ENCODE measurements at places on chromosomes 6 and 20. TPM values are rescaled to one million over a fixed set of nuclear protein-coding genes. Genes with fewer than 3 reads are reported as not detected.

- DNase-seq: no peak
These were observed 268.3 kb downstream of the CDKAL1 start for GRCh38 chr6:20802596-20802995.

Gene TSHZ2
- polyA plus RNA-seq: 13.0 TPM

DNA sequence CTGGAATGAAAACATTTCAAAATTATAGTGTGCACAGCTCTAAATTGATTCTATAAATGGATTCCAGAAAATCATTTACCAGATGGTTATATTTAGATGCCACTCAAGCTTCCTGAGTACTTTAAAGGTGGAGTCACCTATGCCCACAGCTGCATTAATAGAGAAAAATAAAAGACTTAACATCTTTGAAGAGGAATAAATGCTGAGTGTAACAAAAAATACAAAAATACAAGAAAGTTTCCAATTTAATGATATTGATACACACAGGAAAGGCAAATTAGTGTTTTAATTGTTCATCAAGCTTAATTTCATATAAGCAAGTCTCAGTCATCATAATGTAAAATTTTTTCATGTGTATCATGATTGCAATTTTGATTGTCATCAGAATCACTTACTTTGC is 89.5 kb upstream of the MANEA start:
- no peak for DNase-seq

Gene DACT2
- 28.5 TPM for polyA plus RNA-seq

DNA sequence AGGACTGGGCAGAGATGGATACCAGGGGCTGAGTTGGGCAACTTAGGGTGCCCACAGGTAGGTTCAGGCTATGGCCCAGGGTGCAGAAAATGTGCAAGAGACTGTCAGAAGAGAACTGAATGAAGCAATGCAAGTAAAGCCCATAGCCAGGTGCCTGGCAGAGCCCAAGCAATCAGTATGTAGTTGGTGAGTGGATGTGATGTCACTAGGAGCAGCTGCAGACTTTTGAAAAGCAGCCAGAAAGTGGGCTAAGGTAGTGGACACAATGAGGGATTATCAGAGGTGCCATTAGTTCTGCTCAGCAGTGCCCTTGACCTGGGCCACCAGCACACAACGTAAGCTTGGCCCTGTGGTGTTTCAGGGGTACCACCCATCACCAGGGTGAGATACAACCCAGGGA is 135.3 kb downstream of the SOBP start:
- DNase-seq: no peak

- DNase-seq: no peak
These were observed 27.8 kb upstream of the PKHD1 start for GRCh38 chr6:52115145-52115741.

Gene SLC22A2
- polyA plus RNA-seq: 14.7 TPM

DNA sequence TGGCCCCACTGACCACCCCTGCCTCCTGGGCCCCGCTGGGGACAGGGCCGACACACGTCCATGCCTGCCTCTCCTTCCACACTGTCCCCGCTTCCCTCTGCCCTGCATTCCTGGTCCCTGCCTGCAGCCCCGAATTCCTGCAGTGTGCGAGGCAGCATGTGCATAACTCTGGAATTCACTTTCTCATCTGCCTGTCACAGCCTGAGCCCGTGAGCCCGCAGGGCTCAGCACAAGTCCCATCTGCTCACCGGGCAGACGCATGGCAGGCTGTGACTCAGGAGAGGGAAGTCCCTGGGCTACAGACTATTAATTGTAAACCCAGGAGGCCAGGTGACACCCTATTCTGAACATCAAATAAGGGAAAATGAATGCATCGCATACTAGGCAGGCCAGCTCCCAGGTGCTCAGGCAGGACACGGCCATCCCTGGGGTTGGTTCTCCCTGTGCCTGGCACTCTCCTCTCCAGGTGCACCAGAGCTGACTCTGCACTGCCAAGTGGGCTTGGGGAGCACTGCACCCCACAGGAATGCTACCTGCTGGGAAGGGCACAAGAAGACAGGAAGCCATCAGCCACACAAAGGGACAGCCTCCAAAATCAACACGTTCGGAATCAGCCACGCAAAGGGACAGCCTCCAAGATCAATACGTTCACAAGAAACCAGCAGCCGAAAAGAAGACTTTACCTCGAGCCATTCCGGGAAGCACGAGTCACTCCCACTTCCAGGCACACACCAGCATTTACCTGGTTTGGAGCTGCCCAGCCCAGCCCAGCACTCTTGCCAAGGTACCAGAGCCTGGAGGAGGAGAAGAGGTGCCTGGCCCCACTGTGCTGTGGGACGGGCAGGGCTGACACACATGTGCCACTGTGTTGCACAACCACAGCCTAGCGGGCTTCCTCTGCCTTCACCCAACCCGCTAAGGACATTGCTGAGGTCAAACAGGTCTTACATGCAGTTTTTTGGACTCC is 65.9 kb downstream of the DLL1 start:
- no peak for DNase-seq

Gene FAM83D
- polyA plus RNA-seq: 14.3 TPM

DNA sequence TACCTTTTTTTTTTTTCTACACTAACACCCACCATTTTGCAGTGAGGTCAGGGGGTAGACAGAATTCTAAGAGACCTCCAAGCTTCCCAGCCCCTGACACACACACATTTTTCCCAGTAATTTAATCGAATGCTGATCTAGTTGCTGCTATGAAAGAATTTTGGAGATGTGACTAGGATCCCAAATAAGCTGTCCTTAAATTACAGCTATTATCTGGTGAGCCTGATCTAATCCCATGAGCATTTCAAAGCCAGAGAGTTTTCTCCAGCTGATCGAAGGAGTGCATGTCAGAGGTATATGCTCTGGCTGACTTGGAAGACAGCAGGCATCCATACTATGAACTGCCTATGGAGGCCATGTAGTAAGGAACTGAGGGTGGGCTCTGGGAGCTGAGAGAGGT is 503.8 kb upstream of the MARCKS start:
- no peak for DNase-seq

DNA sequence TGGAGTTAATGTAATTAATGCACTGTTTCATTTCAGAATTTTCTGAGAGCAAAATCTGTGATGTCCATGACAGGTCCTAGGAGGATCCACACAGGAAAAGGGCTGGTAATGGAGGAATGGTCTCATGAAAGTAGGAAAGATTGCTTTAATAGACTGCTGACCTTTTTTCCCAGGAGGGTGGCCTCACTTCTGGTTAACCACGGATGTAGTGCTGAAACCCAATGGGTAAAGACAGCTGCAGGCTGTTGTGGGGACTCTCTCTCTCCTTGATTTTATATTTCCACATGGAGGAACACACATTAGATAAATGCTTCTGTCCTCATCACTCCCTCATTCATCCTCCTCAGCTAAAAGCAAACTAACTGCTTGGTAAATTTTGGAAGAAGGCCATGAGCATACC is 23.6 kb upstream of the RIPOR2 start:
- no peak for DNase-seq

DNA sequence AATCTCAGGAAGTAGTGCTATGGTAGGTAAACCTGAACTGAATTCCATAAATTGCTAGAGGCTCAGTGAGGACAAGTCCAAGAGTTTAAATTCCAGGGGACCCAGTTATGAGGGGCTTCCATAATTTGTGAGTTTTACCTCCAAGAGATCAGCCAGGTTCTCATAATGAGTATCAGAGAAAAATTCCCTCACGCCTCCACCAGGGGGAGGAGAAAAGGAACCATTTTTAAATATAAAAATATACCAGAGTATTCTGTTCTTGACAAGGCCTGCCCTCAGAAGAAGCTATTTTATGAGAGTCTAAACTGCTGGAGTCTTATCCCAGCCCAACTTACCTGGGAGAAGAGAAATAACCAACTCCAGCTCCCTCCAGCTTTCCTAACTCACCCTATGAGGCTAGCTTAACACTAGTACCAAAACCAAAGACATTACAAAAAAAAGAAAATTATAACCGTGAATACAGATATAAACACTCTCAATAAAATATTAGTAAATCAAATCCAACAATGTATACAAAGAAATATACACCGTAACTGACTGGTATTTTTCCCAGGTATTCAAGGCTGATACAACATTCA is 158.7 kb downstream of the TFAP2A start:
- DNase-seq: no peak

Gene TSBP1
- polyA plus RNA-seq: 0.05 TPM

DNA sequence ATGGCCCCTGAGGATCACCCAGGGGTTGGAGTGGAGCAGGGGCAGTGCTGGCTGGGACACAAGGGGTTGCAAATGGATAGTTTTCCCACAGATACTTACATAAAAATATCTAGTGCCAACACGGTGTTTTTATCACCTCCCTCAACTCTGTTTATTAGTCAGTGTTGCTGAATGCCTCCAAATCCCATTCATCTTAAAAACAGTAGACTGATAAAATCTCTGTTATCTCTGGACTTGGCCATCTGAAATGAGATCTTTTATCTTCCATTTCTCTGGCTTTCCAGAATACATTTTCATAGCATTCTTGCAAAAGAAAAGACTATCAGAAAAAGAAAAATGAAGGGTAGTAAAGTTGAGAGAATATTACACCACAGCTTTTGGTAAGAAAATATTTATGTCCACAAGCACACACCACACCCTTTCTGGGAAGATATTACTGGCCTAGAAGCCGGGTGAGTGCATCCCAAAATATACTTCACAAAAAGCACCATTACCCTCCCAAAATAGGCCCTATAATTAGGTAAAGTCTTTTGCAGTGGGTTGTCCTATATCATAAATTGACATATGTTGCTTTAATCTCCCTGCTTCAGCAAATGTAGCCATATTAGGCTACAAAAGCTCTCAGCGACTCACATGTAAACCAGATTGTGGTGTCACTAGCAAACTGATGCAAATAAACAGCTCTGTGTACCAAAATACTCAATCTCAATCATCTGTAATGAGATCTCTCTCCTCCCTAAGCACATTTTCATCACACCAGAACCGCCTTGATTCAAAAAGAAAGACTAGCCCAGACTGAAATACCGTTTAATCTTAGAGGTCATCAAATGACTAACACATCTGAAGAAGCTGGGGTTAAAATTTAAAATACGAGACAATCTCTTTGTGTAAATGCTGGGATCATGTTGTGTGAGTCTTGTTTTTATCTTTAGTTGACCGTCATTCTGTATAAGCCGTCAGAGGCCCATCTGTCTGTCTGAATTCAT is 96.7 kb downstream of the FYN start:
- no peak for DNase-seq

DNA sequence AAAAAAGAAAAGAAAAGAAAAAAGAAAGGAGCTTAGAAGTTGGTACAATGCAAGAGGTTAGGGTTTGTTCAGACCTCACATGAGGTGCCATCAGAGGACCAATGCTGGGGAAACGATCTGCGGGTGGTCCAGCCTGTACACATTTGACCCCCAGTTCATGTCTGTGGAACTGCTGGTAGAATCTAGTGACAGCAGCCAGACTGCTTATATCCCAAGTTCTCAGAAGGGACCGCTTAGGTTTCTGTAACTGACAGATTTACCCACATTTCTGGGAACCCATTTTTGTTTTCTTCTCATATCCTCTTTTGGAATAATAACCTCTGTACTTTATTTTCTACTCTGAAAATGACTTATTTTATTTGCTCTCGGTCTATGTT is 4.7 kb downstream of the PPP1R18 start:
- no peak for DNase-seq

DNA sequence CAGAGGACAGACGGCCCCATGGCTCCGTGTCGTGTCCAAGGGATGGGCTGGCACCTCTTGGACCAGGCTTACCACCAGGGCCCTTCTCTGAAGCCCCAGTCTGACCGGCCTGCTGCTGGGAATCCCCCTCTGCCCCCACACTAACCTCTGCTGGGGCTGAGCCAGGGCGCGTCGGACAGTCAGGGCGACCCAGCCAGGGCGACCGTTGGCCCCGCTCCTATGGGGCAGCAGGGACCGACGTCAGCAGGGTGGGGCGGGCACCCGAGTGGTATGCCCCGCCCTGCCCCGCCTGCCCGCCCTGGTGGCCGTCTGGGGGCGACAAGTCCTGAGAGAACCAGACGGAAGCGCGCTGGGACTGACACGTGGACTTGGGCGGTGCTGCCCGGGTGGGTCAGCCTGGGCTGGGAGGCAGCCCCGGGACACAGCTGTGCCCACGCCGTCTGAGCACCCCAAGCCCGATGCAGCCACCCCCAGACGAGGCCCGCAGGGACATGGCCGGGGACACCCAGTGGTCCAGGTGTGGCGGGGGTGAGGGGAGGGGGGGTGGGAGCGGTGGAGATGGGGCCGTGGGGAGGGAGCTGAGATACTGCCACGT is at the start of gene SLC17A9:
Gene SLC17A9 (plus strand): TSS at position 337 of the 595 bp plus-strand sequence. CDS start 122 bp downstream, at position 459.
- no peak for DNase-seq

Gene CALHM5
- polyA plus RNA-seq: 3.1 TPM

DNA sequence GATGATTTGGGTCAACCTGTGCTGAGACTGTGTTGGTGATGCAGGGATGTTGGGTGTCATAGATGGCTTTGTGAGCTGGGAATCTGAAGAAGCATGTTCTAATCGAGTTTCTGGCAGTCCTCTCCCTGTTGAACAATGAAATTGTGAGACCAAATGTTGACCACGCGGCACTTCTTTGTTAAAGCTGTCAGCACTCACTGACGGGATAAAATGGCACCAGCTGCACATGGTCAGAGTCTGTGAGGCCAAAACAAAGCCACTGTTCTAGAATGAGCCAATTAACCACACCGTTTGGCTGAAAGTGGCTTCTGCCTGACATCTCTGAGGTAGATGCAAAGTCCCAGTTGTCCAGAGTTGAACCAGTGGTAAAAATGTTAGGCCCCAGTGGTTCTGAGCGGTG is 562.2 kb downstream of the KIF16B start:
- DNase-seq: no peak

DNA sequence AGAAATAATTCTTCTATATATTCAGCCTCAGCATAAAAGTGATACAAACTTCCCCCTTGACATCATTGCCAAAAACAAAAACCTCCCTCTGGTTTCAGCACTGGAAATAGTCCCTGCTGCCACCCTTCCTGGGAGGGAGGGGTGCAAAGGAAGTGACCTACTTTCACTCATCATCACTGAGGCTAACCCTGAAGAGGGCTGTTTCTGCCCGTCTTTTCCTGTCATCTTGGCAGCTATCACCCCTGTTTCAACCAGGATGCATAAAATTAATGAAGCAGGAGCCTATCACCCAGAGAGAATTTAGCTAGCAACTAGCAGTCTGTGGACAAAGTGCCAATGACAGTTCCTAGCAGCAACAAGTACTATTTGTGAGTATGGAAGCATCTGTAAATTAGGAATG is 397.8 kb downstream of the LAMA2 start:
- no peak for DNase-seq

Gene SLC22A3
- polyA plus RNA-seq: 4.4 TPM

GRCh38 chr6:81894788-81895271 is 142.3 kb upstream of the TENT5A start:
- DNase-seq: no peak

Gene BMP2
- polyA plus RNA-seq: 22.8 TPM

DNA sequence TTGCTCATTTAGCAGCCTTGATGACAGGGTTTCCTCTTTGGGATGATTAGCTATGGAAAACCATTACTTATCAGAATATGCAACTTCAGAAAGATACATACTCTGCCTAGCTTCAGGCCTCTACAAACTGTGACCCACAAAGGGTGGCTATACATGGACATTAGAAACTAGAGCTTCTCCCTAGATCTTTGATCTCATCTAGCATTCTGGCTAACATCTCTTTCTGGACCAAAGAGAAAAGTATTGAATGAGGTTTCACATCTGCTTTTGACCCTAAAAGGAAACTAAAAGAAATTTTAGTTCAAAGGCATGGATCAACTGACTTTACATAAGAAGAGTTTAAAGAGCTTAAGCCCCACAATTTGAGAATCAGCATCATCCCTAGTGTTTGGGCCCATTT is 12.4 kb upstream of the HMGN3 start:
- no peak for DNase-seq

Gene SNAI1
- 11.2 TPM for polyA plus RNA-seq

GRCh38 chr20:17624551-17625245 is 54.8 kb downstream of the DSTN start:
- no peak for DNase-seq
